ENCODE measurements at places on chromosomes 3 and 15. TPM values are rescaled to one million over a fixed set of nuclear protein-coding genes. Genes with fewer than 3 reads are reported as not detected.

GRCh38 chr3:48555231-48555948 lies 1.2 kb downstream of the PFKFB4 start:
- H3K27me3 ChIP-seq = no peaks in the 10 kb centered on the region
- no peaks in the 10 kb centered on the region for H3K36me3 ChIP-seq
- no peak overlapping the region for H3K27ac ChIP-seq

DNA sequence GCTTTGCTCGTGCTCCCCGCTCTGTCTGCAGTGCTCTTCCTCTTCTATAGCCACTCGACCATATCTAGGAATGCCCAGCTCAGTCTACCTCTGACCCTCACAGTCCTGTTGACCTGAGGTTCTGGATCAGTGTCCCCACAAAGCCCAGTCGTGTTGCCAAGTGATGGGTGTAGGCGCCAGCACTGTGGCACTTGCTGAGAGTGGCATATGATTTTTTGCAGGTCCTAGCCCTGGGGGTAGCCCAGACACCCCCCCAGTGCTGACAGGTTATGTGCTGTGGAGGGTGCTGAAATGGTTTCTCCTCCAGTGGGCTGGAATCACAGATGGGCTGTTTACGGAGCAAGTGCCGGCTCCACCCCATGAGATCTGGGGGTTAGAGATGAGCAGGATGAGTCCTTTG lies 32.5 kb downstream of the ACAD9 start:
- H3K27me3 ChIP-seq = no peaks in the 10 kb centered on the region
- no peaks in the 10 kb centered on the region for H3K36me3 ChIP-seq
- DNase-seq = no peak
- no peaks in the 10 kb centered on the region for H3K4me1 ChIP-seq
- no peak overlapping the region for H3K4me3 ChIP-seq

DNA sequence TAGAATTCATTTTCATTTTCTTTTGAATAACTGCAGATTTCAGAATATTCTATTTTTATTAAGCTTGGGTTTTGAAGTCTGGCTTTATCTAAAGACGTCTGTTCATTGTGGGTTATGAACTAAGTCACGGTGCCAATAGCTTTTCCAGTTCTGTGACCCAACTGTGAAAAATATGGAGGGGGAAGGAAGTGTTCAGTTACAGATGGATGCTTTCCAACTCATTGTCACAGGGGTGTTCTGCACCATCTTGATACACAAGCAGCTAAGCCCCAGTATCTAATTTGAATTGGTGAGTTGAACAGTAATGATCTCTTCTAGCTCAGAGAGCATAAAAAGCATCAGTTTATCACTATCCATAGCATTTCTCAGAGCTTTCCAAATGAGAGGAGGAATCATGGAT lies 710.6 kb downstream of the EDEM1 start:
- no peak overlapping the region for H3K4me3 ChIP-seq
- no peaks in the 10 kb centered on the region for H3K36me3 ChIP-seq
- no peaks in the 10 kb centered on the region for H3K27me3 ChIP-seq

GRCh38 chr15:58517682-58518525 lies 86.1 kb downstream of the LIPC start:
- H3K27ac ChIP-seq = no peak overlapping the region
- no peaks in the 10 kb centered on the region for H3K27me3 ChIP-seq
- no peaks in the 10 kb centered on the region for H3K4me1 ChIP-seq
- H3K36me3 ChIP-seq = no peaks in the 10 kb centered on the region

The LSAMP gene
- total RNA-seq = 23.9 TPM

Measured in adrenal gland (tissue), 19 donors.